ENCODE measurements at places on chromosomes 2 and 18.

DNA sequence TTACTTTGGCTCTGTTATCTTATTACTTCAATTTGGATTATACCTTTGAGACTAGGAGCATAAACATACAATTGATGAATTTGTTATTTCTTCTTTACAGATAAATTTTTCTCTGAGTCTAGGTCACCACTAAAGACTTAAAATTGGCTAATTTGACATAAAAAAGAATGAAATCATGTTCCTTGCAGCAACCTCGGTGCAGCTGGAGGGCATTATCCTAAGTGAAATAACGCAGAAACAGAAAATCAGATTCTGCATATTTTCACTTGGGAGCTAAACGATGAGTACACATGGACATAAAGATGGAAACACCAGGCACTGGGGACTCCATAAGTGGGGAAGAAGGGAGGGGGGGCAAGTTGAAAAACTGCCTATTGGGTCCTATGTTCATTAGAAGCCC is 172.8 kb upstream of the SESTD1 start:
- no peaks in the 10 kb centered on the region for H3K27me3 ChIP-seq
- no peak overlapping the region for H3K4me3 ChIP-seq
- no peak overlapping the region for H3K27ac ChIP-seq
- H3K4me1 ChIP-seq, result no peaks in the 10 kb centered on the region
- no peak for DNase-seq
- no peaks in the 10 kb centered on the region for H3K36me3 ChIP-seq

GRCh38 chr18:72903033-72903432 is 35.2 kb upstream of the NETO1 start:
- no peaks in the 10 kb centered on the region for H3K4me1 ChIP-seq
- no peaks in the 10 kb centered on the region for H3K36me3 ChIP-seq
- H3K27me3 ChIP-seq, result no peaks in the 10 kb centered on the region
- DNase-seq, result no peak
- no peak overlapping the region for H3K4me3 ChIP-seq

GRCh38 chr2:182649316-182649715 is 66.7 kb upstream of the DNAJC10 start:
- H3K36me3 ChIP-seq, result no peaks in the 10 kb centered on the region
- no peak overlapping the region for H3K27ac ChIP-seq
- no peaks in the 10 kb centered on the region for H3K4me1 ChIP-seq
- no peak for DNase-seq
- no peaks in the 10 kb centered on the region for H3K27me3 ChIP-seq

GRCh38 chr2:30226144-30227032 is 4.9 kb upstream of the LBH start:
- H3K4me1 ChIP-seq, result no peaks in the 10 kb centered on the region
- H3K4me3 ChIP-seq, result no peak overlapping the region
- H3K36me3 ChIP-seq, result no peaks in the 10 kb centered on the region
- no peaks in the 10 kb centered on the region for H3K27me3 ChIP-seq
- H3K27ac ChIP-seq, result peak overlapping the region; percentile 92

GRCh38 chr2:216014006-216014405 is 655 bp upstream of the MREG start:
- no peak overlapping the region for H3K27ac ChIP-seq
- no peaks in the 10 kb centered on the region for H3K4me1 ChIP-seq
- no peaks in the 10 kb centered on the region for H3K36me3 ChIP-seq
- H3K27me3 ChIP-seq, result no peaks in the 10 kb centered on the region

DNA sequence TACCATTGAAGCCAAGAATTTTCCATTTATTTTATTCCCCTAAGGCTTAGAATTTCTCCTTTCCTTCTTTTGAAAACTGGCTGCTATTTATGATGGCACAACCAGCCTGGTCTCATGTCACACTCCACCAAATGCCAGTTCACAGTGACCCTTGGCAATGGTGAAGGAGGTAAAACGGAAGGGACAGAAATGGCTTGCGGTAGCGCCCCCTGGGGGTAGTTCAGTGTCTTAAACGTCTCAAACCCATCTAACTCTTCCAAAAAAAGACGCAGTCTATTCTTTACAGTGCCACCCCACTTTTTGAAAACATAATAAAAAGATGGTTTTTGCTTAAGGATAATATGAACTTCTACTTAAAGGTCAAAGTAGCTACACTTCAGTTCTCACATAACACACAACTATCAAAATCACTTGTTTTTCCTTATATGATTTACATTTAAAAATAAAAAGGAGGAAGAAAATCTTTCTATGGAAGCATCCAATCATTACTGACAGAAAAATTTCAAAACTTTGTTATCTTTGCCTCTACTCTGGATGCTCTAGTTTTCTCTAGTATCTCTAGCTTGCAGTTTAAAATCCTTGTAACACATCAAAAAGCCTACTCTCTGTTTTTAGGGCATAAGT is 28.0 kb downstream of the PNO1 start:
- H3K36me3 ChIP-seq, result no peaks in the 10 kb centered on the region
- DNase-seq, result no peak
- no peaks in the 10 kb centered on the region for H3K27me3 ChIP-seq
- H3K4me3 ChIP-seq, result no peak overlapping the region
- no peaks in the 10 kb centered on the region for H3K4me1 ChIP-seq

All from breast epithelium (tissue), 4 donors.